ENCODE measurements at places on chromosomes 5 and 9. TPM values are rescaled to one million over a fixed set of nuclear protein-coding genes. Genes with fewer than 3 reads are reported as not detected.

GRCh38 chr5:30991462-30991861 is 202.0 kb upstream of the CDH6 start:
- no peak for DNase-seq

The PCDHA11 gene
- not detected for total RNA-seq

- no peak for DNase-seq
Measured at GRCh38 chr5:78587081-78587774, 61.3 kb downstream of the LHFPL2 start.

DNA sequence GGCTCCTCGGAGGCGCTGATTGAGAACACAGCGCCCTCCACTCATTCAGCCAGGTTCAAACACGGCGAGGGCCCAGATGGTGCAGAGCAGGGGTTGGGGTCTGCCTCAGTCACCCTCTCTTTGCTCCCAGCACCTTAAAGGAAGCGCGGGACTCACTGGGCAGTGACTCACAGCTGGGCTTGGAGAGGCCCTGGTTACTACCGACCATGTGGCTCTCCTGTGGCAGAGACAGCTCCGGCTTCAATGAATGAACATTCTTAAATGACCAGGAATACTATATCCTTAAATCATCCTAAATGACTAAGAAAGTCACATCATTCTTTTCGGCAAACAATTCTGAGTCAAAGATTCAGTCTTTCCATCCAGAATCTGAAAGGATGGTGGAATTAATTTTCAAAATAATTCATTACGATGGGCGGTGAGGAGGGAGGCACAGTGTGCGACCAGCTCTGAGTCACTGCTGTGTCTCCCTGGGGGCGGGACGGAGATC is 1.6 kb upstream of the INPP5E start:
- DNase-seq, result no peak

GRCh38 chr5:52269859-52270258 is 517.9 kb upstream of the ITGA1 start:
- no peak for DNase-seq

DNA sequence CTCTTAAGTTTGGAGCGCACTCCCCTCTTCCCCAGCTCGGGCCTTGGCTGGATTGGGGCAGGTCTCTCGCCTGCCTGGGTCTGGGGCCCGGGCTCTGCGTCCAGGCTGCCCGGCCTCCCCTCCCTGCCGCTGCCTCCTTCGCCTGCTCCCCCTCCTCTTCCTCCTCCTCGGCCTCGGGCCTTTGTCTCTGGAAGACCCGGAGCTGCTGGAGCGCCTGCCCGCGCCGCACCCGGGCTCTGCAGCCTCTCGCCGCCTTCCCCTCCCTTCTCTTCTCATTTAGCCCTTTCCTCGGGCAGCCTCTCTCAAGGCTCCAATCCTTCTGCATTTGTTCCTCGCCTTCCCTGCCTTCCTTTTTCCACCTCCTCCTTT is 218.5 kb downstream of the C9orf50 start:
- DNase-seq, result peak; percentile 36

- DNase-seq, result no peak
Measured at GRCh38 chr5:113526421-113526820, 12.9 kb downstream of the YTHDC2 start.
